ENCODE measurements at places on chromosomes 3 and 15.

- DNase-seq: no peak
Observed at GRCh38 chr3:12468757-12469156, 15.5 kb upstream of the TSEN2 start.

- DNase-seq: no peak
Observed at GRCh38 chr3:43177085-43177484, 71.2 kb upstream of the POMGNT2 start.

DNA sequence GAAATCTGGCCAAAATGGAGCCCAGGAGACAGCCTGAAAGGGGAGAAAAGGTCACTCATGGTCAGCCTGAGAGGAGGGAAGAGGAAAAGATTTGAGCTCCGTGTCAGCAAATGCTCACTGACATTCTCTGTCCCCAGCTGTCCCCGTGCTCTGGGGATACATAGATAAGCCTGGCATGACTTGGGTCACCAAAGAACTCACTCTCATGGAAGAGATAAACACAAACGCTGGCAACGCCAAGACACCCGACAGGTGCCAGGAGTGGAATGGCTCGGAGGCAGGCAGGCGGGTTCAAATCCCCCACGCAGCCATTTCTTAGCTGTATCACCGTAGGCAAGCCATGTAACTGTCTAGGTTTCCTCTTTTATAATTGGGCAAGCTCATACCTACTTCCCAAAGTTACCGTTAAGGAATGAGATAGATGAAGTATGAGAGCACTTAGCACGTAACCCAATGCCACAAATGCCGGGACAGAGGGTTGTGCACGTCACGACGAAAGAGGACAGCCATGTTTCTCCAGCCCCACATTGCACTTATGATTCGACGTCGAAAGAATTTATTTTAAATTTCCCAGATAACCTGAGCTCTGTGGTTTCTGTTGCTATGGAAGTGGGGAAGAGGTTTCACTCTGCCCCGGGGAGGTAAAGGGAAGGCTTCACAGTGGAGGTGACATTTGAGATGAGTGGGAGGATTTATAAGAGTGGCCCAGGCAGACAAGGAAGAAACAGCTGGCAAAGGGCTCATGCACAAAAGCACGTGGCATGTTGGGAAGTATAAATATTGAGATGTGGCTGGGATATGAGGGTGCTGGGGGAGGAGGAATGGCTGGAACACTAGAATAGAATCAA is 41.4 kb upstream of the TSEN2 start:
- DNase-seq: no peak

DNA sequence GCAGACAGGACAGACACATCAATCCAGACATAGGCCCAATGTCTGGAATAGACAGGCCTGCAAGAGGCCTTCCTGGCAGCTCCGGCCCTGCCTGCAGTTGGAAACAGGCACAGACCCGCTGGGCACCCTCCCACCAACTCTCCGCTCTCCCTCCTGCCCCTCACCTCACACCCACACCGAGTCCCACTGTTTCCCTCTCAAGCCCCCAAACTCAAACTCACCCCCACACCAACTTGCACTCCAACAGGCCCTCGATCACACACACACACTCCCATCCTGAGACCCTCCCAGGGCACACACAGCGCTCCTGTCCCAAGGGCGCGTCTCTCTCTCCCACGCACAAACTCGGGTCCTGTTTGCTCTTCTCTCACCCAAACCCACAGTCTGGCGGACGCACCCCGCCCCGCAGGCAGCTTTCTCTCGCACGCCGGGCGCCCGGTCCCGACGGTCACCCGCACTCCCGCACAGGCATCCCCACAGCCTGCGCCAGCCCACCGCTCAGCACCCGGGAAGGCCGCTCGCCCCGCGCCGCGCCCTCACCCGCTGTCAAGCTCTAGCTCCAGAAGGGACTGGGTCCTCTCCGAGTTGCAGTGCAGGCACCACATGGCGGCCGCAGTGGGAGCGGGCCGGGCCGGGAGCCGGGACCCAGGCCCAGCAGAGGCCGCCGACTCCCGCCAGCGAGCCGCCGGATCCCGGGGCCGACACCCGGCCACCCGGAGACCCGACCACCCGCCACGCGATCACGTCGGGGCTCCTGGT is 106.2 kb downstream of the IQSEC1 start:
- no peak for DNase-seq

GRCh38 chr3:43894176-43895049 is 203.7 kb downstream of the ABHD5 start:
- DNase-seq: no peak

- DNase-seq: peak; percentile 24
Observed at GRCh38 chr3:39414421-39414907, 7.9 kb downstream of the RPSA start.

GRCh38 chr3:79767194-79767904 is 449 bp downstream of the ROBO1 start:
- no peak for DNase-seq

DNA sequence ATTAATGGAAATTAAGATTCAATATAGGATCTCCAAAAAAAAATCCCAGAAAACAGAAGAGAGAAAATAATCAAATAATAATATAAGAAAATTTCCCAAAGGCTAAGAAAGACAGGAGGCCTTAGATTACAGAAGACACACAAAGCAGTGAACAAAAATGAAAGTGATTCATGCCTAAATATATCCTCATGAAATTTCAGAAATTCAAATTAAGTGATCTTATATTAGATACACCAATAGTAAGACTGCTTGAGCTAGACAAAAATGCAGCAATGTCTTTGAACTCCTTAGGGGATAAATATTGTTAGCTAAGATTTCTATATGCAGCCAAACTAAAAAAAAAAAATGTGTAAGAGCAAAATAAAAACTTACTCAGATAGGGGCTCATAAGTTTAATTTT is 44.6 kb upstream of the ARPP21 start:
- no peak for DNase-seq

- no peak for DNase-seq
Observed at GRCh38 chr3:114417675-114418074, 123.8 kb downstream of the TIGIT start.

- DNase-seq: no peak
Observed at GRCh38 chr3:25156626-25157025, 271.4 kb upstream of the RARB start.

DNA sequence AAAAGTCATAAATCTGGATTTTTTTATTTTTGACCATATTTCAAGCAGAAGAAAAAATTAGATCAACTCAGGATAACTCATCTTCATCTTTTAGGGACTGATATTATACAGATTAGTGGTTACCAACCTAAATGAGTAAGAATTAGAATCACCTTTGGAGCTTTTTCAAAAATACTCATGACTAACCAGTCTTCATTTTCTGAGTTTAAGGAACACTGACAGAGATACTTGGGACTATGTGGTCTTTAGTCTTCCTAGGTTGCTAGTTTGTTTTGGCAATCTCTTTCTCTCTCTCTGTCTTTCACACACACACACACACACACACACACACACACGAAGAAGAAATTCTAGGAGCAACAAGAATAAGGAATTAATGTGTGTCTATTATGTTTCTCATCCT is 50.1 kb downstream of the TMOD3 start:
- no peak for DNase-seq

DNA sequence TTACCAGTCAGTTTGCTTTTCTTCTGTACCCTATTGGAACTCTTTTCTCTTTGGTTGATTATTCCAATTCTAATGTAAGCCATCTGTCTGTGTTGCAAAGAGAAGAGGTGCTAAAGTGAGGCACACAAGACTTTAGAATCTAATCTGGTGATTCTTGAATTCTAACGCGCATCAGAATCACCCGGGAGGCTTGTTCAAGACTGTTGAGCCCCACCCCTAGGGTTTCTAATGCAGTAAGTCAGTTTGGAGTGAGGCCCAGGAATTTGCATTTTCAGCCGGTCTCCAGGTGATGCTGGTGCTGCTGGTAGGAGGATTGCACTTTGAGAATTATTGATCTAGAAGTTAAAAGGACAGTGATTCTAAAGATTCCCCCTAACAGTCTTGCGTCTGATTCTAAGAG is 185.3 kb upstream of the CHRM5 start:
- DNase-seq: no peak

DNA sequence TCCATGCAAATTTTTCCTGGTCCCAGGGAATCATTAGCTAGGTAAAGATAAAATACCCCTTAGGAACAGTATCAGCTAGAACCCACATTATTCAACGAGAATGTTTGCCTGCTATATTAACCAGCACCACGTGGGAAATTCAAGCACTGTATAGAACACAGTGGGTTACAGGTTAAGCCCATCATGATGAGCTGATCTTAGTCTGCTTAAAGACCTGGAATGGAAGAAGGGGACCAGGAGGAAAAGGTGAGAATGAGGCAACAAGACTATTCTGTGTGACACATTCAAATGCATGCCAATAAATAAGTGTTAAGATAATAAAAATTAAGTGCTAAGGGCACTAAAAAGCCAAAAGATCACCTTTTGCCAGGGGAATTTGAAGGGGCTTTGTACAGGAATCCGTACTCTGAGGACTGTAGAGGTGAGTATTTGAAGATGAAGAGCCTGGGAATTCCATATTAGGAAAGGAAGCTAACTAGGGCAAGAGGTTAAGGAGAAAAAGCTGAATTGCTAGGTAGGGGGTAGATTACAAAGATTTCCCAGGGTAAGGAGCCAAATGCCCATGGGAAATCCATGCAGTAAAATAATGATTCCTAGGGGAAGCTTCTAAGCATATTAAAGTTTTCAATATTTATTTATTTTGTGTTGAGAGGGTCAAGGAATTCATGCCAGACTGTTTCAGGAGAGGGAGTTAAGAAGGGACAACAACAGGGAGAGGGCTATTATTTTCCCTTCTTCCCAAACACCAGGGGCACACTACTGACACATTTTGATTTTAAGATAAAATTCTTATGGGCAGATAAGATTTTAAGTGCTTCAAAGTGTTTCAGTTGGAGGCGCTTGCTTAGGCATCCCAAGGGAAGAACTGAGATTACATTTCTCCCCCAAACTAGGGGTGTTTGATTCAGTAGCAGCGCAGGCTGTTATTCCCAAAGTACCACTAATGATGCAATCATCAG is 2.3 kb upstream of the MED12L start:
- no peak for DNase-seq

- DNase-seq: no peak
Observed at GRCh38 chr15:68554721-68555678, 23.8 kb upstream of the CORO2B start.

- no peak for DNase-seq
Observed at GRCh38 chr15:64144565-64145281, 6.8 kb upstream of the SNX22 start.

- DNase-seq: no peak
Observed at GRCh38 chr15:29442532-29442931, 172.9 kb upstream of the NSMCE3 start.

GRCh38 chr3:53293867-53294266 is 38.0 kb upstream of the TKT start:
- DNase-seq: no peak

DNA sequence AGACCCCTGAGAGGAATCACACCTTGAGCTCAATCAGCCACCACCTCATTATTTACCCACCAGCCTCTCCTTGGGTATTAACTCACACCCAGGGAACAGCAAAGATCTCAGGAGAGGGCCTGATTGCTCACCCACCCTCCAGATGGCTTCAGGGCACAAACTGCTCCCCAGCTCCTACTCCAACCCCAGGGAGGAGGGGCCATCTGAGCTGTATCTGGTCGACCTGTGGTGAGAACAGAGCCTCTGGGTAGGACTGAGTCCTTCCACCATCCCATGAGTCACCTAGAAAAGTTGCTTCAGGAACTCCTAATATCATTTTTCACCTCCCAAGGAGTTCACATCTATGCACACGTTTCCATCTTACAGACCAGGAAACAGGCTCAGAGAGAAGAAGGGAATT is 44.8 kb upstream of the HES1 start:
- DNase-seq: no peak

DNA sequence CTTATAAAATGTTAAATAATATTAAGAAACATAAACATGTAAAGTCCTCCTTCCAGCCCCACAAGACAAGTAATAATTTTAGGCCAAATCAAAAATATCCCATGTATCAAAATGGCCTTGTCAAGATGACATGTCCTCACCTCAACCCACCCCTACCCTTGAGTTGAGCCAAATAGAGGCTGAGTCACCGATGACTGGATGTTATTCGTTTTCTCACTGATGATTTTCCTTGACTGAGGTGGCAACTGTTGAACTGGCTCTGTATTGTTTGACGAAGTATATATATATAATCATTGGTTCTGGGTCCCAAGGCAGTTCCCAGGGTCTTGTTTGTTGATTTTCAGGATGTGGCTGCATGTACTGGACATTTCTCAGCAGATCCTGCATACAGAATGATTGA is 75.3 kb downstream of the TMEM108 start:
- DNase-seq: no peak

DNA sequence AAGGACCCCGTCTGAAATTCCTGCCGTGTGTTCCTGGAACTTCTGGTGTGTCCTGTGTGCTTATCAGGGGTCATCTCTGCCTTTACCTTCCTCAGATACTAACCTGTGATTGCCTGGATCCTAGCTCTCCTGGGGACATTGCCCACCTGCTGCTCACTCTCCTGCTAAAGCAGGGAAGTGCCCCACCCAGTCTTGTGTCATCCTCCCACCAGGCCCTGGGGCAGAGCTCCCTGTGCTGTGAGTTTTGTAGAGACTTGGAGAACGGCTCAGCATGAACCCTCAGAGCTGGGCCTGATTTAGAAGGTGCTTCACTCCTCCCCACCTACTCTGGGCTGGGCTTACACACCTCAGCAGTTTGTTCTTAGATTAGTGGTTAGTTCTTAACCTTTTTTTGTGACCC is 3.8 kb upstream of the TMEM44 start:
- no peak for DNase-seq

DNA sequence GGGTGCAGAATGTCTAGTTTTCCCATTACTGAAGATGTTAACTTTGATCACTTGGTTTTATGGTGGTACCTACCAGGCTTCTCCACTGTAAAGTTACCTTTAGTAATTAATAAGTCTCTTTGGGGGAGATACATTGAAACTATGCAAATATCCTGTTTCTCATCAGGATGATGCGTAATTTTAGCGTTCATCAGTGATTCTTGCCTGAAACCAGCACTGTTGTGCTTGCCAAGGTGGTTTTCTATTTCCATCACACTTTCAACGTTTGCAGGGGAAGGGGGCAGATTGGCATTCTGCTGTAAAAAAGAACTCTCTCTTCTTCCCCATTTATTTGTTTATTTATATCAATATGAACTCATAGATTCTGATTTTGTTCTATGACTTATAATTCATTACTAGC is 61.0 kb downstream of the SSR3 start:
- no peak for DNase-seq

DNA sequence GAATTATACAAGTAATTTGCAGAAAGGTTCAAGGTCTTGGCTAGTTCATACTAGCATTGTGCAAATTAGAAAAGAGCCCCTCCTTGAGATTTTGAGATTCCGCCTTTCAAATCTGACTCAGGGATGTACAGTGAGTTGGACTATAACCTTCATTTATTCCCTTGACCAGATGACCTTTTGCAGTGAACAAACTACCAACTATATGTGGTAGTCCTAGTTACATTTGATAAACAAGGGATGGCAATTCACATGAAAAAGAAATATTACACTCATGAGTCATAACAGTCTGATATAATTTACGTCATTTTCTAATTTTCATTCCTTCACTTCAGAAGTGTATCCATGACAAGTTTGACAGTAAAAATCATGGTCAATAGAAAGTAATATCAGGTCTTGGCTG is 860.4 kb downstream of the ROBO1 start:
- DNase-seq: no peak

- no peak for DNase-seq
Observed at GRCh38 chr3:172087602-172088580, 48.5 kb downstream of the FNDC3B start.
